ENCODE measurements at places on chromosomes 7 and 10.

DNA sequence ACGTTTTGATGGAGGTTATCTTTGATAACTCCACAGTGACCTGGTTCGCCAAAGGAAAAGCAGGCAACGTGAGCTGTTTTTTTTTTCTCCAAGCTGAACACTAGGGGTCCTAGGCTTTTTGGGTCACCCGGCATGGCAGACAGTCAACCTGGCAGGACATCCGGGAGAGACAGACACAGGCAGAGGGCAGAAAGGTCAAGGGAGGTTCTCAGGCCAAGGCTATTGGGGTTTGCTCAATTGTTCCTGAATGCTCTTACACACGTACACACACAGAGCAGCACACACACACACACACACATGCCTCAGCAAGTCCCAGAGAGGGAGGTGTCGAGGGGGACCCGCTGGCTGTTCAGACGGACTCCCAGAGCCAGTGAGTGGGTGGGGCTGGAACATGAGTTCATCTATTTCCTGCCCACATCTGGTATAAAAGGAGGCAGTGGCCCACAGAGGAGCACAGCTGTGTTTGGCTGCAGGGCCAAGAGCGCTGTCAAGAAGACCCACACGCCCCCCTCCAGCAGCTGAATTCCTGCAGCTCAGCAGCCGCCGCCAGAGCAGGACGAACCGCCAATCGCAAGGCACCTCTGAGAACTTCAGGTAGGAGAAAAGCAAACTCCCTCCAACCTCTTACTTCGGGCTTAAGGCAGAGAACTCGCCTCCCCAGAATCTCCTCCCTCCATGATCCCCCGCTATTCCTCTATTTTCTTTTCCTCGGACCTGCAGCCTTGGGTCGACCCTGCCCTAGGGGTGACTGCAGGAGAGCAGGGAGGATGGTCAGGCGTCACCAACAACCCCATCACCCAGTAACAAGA lies at the start of gene SERPINE1:
TSS of gene SERPINE1 (plus strand) at position 454 of the 809 bp plus-strand sequence. CDS start 1,290 bp downstream, outside the sequence.
- DNase-seq, result peak; percentile 42

DNA sequence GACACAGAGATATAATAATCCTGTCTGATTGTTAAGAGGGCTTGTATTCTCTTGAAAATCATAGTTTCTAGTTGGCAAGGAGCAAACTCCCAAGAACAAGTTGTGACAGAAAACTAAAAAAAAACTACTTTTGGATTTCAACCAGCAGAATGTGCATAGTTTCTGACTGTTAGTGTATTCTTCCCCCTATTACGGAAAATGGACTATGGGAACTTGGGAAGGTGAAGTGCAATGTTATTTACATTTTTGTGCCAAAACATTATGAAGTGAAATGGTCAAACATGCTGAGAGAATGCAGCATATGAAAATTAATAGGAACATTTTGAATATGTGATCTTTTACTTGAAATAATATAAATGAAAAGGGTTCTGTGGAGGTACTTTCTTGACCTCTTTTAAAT lies 660.8 kb downstream of the SUGCT start:
- DNase-seq, result no peak

DNA sequence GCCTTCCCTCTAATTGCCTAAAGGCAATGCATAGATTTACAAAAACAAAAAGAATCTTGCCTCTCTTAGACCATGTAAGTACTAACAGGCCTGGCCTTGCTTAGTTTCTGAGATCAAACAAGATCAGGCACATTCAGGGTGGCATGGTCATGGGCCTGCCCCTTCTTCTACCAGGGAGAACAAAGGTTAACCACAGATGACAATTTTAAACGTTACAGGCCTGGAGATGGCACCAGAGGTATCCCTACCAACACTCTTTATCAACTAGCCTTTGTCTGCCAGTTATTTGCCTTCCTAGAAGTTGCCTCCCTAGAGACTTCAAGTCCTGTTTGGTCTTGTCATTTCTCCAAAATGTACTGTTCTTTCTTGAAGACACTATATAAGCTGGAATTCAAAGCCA lies 252.6 kb downstream of the DOCK4 start:
- DNase-seq, result no peak

DNA sequence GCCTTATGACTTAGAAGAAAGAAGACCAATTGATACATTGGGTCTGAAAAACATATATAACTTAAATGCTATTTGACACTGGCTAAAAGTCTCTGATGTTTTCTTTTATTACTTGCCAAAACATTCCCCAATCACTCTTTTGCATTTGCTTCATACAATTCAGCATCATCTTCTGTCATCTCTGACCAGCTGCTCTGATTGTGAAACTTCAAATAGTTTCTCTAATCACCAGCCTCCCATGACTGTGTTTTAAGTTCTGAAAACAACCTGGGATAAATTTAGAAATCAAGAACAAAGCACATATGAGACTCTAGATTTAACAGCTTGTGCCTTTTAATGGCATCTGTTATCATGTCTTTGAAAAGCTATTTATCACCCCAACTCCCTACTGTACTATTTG lies 208.4 kb upstream of the KCND2 start:
- no peak for DNase-seq

DNA sequence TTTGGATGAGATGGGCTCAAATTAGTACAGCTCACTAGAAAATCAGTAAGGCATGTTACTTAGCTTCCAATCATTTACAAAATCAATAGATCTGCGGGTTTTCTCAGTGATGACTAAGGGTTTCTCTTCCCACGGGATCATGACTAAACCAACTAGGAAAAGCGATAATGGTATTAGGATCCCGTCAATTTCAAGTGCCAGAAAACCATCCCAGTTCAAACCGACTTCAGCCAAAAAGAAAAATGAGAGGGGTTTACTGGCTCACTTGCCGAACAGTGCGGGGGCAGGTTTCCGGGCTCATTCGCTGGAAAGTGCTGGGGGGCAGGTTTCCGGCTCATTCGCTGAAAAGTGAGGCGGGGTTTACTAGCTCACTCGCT lies 62.1 kb upstream of the LYZL2 start:
- no peak for DNase-seq

Measured in activated naive CD4-positive, alpha-beta T cell (primary cell).